ENCODE measurements at places on chromosomes 3 and 15.

DNA sequence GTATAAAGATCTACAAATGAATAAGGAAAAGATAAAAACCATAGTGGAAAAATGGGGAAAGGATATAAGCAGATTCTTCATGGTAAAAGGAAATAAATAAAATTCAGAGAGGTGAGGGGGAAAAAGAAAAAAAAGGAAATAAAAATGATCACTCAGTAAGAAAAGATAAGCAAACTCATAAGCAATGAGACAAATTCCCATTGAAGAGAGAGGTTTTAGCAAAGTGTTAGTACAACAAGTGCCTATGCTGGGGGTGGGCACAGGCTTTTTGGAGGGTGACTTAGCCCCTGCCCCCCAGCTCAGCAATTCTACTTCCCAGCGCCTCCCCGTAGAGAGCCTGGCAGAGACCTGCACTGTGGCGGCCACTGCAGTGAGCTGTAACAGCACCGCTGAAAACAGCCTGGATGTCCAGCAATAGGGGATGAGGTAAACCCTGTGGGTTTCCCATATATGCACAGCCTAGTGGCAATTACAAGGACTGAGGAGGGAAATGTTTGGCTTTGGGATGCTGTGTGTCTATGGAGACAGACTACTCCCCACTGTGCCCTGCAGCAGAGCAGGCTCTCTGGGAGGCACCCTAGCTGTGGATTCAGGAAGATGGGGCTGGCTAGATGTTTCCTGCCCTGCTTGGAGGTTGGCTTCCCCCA is 23.7 kb upstream of the SFMBT1 start:
- DNase-seq, result no peak

DNA sequence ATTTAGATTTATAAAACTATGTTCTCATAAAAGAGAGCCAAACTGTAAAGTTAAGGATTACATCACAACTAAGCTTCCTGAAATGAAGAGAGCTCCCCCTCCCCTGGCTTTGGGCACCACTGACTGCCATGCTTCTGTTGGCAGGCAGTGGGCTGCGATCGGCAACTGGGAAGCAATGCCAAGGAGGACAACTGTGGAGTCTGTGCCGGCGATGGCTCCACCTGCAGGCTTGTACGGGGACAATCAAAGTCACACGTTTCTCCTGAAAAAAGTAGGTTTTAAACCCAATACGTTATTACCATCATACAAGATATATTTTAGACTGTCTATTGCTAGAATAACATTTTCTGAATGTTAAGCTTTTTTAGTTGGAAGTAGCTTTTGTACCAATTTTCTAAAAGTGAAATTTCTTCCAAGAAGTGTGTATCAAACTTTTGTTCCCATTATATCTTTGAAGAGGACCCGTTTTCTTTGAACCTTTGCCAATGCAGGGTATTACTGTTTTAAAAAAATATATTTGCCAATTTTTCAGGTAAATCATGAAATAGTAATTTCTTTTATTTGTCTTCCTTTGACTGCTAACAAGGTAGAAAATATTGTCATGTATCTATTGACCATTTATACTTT is 184.1 kb downstream of the ADAMTSL3 start:
- no peak for DNase-seq

DNA sequence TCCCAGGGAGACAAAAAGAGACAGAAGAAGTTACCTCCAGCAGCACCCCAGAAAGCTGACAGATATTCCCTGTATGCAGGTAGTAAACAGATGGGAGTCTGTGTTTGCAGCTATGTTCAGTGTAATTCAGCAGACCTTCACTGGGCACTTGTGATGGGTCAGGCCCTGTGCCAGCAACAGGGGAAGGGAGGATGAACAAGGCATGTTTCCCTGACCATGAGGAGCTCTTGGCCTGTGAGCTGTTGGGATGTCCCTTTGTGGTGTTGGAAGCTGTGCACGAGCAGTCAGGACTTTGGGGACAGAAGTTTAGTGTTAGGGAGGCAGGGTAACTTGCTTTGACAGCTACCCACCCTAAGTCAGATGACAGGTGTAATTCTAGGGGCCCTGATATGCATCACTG is 106.0 kb upstream of the TRIM42 start:
- no peak for DNase-seq

- no peak for DNase-seq
Observed at GRCh38 chr3:152177757-152178156, 91.0 kb upstream of the MBNL1 start.

GRCh38 chr15:63274427-63274826 is 3.0 kb upstream of the APH1B start:
- no peak for DNase-seq

DNA sequence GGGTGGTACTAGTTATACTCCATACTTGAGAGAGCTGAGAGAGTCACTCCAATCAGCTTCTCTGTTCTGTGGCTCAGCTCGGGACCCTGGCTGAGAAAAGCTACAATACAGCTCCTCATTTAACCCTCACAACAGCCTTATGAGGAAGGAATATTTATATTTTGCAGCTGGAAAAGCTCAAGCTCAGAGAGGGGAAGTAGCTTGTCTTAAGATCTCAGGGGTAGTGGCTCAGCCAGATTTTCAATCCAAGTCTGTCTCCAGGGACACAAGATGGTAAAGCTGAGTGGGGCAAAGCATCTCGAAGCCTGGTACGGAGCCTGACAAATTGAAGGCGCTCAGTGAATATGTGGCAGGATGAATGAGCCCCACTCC is 14.8 kb downstream of the SCAMP2 start:
- no peak for DNase-seq

DNA sequence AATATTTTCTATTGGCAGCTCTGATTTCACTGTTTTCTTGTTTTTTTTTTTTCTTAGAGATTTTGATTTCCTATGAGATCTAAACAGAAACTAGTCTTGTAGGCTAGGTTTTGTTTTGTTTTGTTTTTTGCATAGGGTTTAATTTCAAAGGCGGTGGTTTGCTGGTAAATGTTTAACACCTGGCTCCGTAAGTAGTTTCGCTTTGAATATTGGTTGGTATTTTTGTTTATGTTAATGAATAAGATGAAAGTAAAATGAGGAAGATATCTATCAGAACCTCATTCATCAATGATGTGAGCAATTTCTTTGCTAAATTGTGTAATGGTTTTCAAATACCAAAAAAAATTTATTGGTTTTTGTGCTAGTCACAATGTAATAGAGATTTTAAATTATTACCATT is 39.7 kb upstream of the TM4SF1 start:
- DNase-seq, result no peak

DNA sequence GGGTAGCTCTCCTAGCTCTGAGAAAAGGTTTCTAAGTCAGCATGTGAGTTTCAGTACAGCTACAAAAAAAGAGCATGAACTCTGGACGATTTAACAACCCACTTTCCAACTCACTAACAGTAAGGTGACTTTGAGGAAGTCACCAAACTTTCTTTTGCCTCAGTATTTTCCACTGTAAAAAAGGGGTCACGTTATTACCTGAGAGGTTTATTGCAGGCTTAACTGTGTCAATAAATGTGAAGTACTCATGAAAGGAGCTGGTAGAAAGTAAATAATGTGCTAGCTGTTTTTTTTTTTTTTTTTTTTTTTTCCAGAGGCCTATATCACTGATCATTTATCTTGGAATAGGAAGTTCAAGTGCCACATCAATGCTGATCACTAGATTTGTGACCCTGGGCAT is 89.3 kb downstream of the PLSCR2 start:
- DNase-seq, result no peak

GRCh38 chr3:46866032-46866595 is 2.9 kb upstream of the MYL3 start:
- DNase-seq, result no peak

GRCh38 chr3:145798007-145798406 is 363.0 kb downstream of the PLOD2 start:
- DNase-seq, result no peak

- no peak for DNase-seq
Observed at GRCh38 chr15:25060472-25060803, 105.7 kb downstream of the SNRPN start.

DNA sequence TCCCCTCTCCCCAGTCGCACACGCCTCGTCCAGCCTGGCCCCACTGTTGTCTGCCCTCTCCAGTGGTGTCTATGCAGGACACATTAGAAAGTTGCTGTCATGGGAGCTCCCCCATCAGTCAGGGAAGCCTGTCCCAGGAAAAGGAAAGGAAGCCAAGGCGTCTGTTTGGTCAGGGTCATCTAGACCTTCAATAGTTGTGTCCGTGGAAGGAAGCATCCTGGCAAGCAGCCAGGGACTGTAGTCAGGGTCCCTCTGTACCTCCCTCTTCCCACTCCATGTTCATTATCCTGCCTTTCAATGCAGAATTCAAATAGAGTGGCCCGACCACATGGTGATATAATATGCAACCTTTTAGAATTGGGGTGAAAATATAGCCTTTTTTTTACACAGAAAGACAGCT is 60.7 kb upstream of the RAB6B start:
- DNase-seq, result no peak

DNA sequence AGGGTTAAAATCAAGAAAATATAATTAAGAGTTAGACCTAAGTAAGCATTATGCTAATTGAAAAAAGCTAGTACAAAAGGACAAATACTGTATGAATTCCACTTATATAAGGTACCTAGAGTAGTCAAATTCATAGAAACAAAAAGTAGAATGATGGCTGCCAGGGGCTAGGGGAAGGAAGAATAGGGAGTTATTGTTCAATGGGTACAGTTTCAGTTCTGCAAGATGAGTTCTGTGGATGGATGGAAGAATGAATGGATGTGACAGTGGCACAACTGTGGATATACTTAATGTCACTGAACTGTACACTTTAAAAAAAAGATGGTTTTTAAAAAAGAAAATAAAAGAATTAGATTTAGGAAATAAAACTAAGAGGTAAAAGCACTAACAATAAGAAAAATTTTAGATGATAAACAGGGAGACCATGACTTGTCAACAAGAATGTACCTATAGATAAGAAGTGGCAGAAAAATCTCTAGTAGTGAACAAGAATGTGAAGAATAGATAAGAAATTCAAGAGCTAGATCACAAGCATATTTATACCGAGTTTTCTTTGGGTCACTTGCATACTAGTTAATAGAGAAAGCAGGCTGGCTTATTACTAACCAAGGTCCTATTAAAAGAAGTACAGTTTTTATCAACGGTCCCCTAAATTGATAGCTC is 5.5 kb downstream of the IFT80 start:
- no peak for DNase-seq

- no peak for DNase-seq
Observed at GRCh38 chr15:48929661-48930060, 34.1 kb downstream of the SHC4 start.

GRCh38 chr3:59559721-59560435 is 510.1 kb upstream of the CFAP20DC start:
- no peak for DNase-seq

- DNase-seq, result no peak
Observed at GRCh38 chr3:120062474-120062873, 31.8 kb downstream of the GSK3B start.

GRCh38 chr3:52046186-52046901 is 10.0 kb downstream of the DUSP7 start:
- DNase-seq, result no peak

GRCh38 chr3:156751461-156752025 is 74.6 kb upstream of the LEKR1 start:
- DNase-seq, result no peak

DNA sequence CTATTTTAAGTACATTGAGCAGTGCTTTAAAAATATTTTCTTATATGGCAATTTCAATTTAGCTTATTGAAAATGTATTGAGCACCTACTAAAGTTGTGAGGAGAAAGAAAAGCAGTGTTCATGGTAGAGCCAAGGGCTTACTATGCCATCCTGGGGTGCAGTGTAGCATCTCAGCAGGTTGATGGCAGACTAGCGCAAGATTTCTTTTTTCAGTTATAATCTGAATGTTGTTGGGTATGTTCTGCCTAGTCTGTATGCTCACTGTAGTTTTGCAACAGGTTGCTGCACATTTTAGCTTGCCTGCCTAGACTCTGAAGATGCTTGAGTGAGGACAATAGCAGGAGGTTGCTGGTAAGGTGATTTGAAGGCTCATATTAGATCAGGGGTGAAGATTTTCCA is 103.1 kb upstream of the UNC13C start:
- DNase-seq, result no peak

GRCh38 chr15:74036271-74037170 is 42.0 kb downstream of the PML start:
- DNase-seq, result no peak

DNA sequence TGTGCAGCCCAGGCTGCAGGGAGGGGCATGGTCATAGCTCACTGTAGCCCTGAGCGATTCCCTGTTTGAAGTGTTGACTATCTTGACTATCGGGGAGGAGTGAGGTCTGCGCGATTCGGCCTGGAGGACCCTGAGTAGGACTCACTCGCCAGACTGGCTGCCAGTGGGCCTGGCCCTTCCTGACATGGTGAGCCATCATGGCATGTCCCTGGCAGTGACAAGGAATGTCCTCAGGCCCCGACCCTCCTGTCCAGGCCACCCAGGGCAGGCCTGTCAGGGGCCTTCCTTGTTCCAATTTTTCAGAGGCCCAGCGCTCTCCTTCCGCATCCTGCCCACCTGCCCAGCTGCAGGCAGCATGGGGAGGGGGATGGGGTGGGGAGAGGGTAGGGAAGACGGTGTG is 5.2 kb upstream of the OCA2 start:
- no peak for DNase-seq

DNA sequence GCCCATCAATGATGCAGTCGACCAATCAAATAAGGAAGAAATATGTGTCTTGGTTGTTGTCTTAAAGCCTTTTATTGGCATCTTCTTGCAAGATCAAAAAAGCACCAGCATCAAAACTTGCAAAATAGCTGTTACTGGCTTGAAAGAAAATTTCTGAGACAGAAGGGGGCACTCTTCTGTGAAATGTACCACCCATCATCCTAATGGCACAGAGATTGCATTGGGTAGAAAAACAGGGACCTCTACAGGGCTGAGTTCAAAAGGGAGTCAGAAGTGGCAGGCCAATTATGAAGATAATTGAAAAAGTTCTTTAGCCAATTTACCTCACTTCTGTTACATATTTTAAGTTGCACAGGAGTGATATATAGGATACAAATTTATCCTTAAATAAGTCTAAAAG is 122.3 kb upstream of the GPR149 start:
- no peak for DNase-seq

DNA sequence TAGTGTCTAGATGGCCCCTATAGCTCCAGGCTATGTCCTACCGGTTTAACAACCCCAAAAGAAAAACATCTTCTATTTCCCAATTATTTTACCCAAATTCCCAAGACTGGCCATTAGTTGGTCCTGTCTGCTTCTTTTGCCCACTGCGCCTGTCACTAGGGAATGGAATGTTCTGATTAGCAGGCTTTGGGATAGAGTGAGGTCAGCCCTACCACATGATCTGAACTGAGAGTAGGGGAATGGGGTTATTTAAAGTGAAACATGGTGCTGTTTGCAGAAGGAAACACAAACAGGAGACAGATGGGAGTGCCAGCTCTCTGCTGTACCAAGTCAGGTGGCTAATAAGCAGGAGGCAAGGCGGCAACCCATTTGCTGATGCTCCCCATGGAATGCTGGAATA is 635.6 kb upstream of the CFAP20DC start:
- DNase-seq, result no peak

GRCh38 chr3:133474251-133474801 is 74.5 kb downstream of the BFSP2 start:
- DNase-seq, result no peak

- DNase-seq, result no peak
Observed at GRCh38 chr3:23874359-23875112, 42.3 kb downstream of the NKIRAS1 start.

- no peak for DNase-seq
Observed at GRCh38 chr3:161393310-161393709, 22.0 kb upstream of the SPTSSB start.

GRCh38 chr15:66721501-66721937 is 19.5 kb downstream of the SMAD6 start:
- no peak for DNase-seq

GRCh38 chr3:123651449-123652341 is 66.8 kb upstream of the HACD2 start:
- DNase-seq, result no peak

Data from activated CD4-positive, CD25-positive, alpha-beta regulatory T cell treated with anti-CD3 and anti-CD28 coated beads, Interleukin-2, amount 50 U/mL, for 72 hours (primary cell).